AG20443 (cell line): ENCODE measurements at places on chromosomes 7 and 10.

GRCh38 chr10:115657161-115657860 is 564.1 kb downstream of the ATRNL1 start:
- peak; percentile 8 for DNase-seq

- no peak for DNase-seq
Measured at GRCh38 chr7:102089175-102090098, 197.2 kb upstream of the SH2B2 start.

DNA sequence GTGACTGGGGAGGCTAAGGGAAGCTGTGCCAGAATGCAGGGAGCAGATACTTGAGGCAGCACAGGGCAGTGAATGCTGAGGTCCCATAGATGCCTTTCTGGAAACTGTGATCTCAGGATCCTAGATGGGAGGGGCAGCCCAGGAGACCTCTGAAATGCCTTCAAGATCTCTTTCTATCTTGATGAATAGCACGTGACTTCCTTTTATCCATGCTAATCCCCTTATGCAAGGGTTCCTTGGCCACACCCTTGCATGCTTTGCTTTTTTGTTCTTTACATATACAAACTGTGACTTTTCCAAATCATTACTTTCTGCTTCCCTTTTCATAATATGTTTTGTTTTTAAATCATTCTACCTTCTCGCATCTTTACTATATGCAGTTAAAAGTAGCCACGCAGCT is 14.7 kb downstream of the ATRNL1 start:
- no peak for DNase-seq

- no peak for DNase-seq
Measured at GRCh38 chr7:136049818-136050461, 72.8 kb upstream of the MTPN start.

DNA sequence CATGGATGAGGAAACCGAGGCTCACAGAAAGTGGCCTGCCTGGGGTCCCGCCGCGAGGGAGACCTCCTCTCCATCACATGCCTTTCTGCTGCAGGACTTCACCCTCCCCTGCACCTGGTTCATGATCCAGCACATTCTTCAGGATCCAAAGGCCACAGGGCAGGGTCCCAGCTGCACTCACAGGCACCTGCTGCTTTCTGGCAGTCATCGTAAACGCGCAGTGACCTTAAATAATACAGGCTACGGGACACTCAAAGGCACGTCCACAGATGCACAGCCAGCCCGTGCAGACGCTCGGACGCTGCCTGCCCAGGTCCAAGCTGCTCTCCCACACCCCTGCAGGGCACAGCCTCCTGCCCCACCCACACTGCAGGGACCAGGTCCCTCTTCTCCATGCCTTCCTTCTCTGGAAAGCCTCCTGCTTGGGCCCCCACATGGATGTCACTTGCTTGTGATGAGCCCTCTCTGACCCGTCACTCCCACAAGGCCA is 49.9 kb downstream of the CALML3 start:
- no peak for DNase-seq

DNA sequence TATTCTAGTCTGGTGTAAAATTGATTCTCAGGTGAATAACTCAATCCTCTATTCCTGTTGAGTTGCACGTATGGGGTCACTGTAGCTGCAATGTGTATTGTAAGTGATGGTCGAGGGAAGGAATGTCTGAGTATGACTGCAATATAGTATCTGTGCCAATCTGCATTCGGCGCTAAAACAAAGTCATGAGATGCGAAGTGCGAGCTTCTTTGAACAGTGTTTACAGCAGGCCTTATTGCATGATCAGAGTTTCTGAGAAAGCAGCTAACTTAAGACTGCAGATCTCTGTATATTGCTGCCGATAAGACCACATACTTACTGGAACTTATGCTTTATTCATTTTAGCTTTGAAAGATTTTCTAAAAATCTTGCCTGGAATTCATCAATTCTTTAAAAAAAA is 341.7 kb upstream of the BMPER start:
- DNase-seq, result no peak
